ENCODE measurements at places on chromosomes 4 and X.

DNA sequence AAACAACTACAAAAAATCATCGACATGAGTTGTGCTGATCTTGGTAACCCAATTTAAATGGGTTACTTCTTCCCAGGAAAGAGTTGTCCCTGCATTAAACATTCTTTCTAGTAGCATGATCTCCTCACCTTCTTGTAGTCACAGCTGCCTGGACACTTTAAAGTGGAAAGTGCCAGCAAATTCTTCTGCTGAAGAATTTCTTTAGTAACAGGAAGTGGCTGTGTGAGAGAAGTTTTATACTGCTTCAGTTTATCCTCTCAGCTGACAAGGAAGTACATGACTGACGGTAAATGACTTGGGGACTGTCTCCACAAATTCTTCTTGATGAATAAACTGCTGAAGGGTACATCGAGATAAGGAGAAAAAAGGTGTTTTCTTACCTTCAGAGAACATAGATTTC is 18.2 kb upstream of the TNIP3 start:
- DNase-seq = no peak

DNA sequence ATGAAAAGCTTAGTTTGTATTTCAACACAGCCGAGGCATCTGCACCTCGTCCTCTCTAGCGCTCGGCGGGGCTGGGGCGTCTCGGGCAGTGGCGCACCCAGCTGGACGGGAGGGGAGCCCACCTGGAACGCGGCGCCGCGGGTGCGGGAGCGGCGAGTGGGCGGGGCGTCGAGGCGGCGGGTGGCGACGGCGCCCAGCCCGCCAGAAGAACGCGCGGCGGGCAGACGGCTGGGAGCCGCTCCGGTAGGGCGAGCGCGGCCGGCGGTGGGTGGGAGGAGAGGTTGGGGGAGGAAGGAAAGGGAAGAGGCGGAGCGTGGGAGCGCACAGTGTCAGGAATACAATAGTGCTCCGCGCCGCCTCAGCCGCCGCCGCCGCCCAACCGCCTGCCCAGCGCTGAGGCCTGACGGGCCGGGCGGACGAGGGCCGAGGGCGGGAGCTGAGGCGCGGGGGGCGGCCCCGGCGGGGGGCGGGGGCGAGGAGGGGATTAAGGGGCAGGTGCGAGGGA is at the start of gene JADE3:
JADE3 (plus strand) TSS at position 324 of the 505 bp plus-strand sequence. CDS start 72,474 bp downstream, outside the sequence.
- no peak for DNase-seq

DNA sequence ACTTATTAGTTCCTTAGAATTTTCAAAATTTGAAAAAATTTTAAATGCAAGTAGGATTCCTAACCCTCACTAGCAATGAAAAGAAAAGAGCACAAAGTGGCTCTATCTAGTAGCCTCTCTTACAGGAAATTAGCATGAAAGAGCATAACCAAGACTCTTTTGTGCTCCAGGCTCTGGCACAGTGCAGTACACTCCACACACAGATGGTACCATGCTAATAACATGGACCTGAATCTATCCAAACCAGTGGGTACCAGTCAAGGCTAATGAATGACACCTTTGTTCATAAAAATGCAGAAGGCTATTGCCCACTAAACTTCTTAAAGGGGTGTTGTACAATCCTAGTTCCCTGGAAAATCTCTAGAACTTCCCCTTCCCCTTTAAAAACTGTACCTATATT is 119.0 kb downstream of the MANBA start:
- DNase-seq = no peak

DNA sequence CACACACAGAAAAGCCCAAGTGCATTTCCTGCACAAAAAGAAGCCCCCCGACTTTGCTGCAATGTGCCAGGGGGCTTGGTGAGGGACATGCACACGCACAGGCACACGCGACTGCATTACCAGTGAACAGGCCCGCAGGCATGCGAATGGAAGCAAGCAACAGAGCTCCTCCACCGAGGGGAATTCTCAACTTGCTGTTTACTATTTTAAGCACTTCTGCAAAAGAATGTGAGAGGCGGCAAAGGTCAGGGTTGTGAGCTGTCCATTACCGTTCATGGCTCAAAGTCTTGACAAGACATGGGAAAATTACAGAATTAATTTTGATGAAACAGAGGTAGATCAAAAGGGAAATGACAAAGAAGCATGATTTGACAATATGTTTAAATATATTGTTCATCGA is 342.5 kb upstream of the NOCT start:
- DNase-seq = no peak

- DNase-seq = no peak
Measured at GRCh38 chr4:78214078-78214477, 157.0 kb downstream of the FRAS1 start.

- no peak for DNase-seq
Measured at GRCh38 chr4:26069218-26069617, 155.2 kb downstream of the SMIM20 start.

- no peak for DNase-seq
Measured at GRCh38 chr4:23837371-23837770, 52.5 kb downstream of the PPARGC1A start.

- DNase-seq = no peak
Measured at GRCh38 chrX:139890991-139891700, 41.7 kb downstream of the ATP11C start.

- DNase-seq = no peak
Measured at GRCh38 chrX:15948318-15948660, 93.7 kb upstream of the AP1S2 start.

- DNase-seq = no peak
Measured at GRCh38 chr4:156557920-156558319, 413.7 kb downstream of the PDGFC start.

GRCh38 chr4:98611677-98612317 is 46.6 kb downstream of the TSPAN5 start:
- DNase-seq = no peak

DNA sequence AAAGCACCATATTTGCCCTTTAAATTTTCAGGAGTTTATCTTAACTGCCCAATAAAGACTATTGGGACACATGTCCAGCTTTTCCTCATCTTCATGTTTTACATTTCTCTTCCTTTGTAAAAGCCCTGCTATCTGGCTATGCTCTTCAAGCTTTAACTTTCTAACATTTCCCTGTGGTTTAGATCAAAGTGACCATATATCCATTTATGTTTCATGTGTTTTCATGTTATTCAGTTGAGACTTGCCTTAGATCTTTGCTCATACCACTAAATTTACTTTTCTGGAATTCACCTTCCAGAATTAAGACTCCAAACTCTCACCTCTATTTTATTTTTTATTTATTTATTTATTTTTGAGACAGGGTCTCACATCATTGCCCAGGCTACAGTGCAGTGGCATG is 78.5 kb downstream of the EFHC2 start:
- no peak for DNase-seq

DNA sequence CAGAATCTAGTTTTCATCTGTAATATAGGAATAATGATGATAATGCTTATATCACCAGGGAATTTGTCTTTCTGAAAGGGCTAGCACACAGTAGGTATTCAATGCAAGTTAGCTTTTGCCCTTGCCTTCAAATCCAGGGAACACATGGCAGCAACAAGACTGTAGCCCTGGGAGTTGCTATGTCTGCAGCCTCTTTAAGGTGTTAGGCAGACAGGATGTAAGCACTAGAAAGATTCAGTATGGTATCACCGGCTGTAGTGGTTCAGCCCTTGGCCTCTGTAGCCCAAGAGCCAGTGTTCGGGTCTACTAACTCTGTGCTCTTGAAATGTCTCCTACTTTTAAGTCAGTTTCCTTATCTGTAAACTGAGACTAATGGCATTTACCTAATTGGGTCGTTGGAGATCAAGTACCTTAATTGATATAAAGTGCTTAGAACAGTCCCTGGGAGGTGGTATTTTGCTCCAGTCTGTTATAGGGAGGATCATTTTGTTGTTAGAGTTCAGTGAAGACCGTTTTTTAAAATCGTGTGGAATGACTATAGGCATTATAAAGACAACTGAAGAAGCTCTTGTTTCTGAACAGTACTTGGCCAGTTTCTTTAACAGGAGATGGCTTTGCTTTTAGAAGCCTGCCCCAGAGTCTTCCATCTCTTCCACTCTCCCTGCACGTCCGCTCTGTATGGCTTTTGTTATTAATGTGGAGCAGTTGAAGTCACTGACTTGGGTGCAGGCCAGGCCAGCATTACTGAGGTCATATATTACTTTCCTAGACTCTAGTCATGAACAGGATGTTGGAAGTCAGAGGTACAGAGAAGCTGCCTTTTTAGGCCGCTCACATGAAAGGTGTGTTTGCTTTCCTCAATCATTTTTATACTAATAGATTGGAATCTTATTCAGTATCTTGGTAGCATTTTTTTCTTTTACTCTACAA is 44.8 kb downstream of the GAB1 start:
- no peak for DNase-seq

- DNase-seq = no peak
Measured at GRCh38 chrX:120238933-120239332, 11.7 kb upstream of the ZBTB33 start.

Data from effector CD4-positive, alpha-beta T cell (primary cell).